NCI-H1092 (cell line): ENCODE measurements at places on chromosomes 1 and 21.

DNA sequence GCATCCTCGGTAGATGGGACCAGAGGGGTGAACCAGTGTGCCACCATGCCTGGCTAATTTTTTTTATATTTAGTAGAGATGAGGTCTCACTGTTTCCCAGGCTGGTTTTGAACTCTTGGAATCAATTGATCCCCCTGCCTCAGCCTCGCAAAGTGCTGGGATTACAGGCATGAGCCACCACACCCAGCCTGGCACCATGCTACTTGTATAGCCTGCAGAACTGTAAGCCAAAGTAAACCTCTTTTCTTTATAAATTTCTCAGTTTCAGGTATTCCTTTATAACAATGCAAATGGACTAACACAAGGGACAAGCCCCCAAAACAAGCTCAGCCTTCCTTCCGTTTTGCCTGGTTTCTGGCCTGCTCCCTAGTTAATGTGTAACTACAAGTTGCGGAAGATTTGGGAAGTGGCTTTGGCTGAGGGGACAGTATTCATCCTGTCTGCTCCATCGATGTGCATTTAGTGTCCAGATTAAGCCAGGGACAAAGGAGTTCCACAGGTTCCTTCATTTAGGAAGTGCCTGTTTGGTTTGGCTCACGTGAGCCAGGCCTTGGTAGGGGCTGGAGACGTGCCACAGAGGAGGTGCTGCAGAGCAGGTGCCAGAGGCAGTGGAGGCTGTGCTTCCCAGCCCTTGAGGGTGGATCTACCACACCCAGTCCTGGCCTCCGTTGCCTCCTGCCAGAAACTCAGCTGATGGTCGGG lies 4.4 kb downstream of the AVPR1B start:
- DNase-seq = peak; percentile 50

- no peak for DNase-seq
These were observed 146.9 kb downstream of the PDE4B start for GRCh38 chr1:65939636-65940035.

GRCh38 chr1:156858555-156858956 lies 361 bp downstream of the INSRR start:
- no peak for DNase-seq

DNA sequence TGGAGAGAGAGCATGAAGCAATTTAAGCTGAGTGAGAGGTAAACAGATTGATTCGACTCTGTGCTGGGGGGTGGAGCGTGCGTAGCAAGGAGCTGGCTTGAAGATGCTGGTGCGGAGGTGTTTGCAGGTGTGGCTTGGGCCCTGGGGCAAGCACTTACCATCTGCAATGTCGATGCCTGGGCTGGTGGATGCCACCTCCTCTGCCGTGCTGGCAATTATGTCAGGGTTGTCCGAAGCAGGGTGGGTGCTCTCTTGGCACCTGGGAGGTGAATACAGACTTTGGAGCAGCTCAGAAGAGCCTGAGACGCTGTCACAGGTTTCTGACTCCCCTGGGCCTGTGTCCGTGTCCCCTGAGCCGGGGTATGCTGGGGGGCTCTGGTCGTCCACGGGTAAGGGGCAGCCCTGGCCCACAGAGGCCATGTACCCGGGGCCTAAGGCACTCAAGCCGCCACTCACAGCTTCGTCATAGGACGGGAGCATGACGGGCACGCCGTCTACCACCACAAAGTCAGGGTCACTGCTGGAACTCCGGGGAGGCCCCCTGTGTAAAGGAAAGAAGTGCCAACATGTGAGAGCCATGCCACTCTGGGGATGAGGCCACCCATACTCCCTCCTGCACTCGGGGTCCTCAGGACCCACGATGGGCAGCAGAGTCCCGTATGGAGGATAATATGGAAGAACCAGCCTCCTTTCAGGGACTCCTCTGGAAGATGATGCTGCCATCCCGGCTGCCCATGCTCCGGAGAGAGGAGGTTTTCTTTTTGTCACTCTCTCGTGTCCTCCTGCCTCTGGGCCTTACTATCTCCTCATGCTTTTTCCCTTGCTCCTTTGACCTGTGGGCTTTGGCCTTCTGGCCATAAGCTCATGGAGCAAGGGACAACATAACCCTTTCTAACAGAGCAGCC lies 80.3 kb upstream of the TLR5 start:
- no peak for DNase-seq

DNA sequence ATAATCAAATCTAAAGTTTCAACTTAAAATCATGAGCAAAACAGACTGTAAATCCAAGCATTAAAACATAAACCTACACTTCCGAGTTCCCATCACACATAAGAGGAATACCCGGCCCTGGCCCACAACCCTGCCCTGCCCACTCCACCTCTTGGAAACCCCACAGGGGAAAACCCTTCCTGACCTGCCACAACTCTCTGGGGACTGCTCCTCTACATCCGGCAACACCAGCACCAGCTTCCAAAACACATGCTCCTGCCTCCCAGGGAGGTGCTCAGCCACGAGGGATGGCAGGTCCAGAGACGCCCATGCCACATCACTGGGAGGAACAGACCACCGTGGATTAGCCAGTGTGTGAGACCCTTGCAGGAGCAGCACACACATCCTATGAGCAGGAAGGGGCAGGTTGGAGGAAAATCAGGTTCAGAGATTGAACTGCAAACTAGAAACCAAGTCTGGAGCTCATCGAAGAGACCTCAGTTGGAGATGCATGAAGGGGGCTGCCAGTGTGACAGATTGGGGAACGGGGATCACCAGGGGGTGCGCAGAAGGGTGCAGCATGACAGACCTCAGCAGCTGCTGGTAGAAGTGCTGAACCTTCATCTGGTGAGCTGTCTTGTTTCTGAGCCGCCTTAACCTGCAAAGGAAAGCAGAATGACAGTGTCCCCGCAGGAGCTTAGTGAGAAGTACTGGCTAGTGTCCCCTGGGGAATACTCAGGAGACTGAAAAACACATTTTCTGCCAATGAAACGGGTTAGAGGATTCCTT lies 25.8 kb upstream of the LSS start:
- no peak for DNase-seq

DNA sequence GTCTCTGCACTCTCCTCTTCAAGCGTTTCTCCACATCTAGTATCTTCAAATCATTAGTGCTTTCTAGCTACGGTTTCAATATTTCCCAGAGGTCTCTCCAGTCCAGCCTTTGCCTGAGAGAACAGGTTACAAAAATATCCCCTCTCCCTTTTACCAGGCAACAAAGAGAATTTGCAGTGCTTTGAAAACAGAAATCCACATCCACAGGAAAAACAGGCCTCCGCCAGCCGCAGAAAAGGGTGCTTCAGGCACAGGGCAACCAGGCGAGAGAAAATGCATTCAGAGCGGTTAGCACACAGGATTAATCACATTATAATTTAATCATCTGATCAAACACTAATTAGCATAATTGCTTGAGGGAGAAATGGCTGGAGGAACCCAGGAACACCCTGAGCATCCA lies 13.8 kb downstream of the DSCAM start:
- no peak for DNase-seq

DNA sequence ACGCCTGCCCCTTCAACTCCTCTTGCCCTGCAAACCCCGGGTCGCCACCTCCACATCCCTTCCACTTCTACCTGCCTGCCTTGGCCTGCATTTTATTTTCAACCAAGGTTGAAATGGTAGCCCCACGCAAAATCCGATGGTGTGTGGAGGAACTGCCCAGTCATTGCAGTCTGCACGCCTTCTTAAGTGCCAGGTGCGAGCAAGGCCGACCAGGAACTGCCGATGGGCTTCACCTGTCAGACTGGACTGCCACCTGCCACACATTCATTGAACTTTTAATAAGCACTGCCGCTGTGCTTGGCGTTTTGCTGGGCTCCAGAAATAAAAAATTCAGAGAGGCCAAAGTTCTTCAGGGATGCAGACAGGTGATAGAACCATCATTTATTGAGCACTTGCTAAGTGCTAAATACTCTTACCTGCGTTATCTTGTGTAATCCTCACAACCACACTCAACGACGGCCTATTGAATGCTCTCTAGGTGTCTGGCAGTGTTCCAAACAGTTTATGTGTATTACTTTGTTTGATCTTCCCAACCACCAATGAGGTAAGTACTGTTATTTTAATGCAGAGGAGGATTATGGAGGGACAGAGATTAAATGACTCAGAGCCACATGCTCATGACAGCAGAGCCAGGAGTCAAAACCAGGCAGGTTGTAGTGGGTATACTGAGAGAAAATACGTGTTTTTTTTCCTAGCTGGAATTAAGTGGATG lies 36.2 kb downstream of the CACHD1 start:
- DNase-seq = peak; percentile 41
